ENCODE measurements at places on chromosomes 6 and 20. TPM values are rescaled to one million over a fixed set of nuclear protein-coding genes. Genes with fewer than 3 reads are reported as not detected.

The PXDC1 gene
- 87.6 TPM for total RNA-seq

The CD109 gene
- total RNA-seq = 15.4 TPM

The CUTA gene
- total RNA-seq = 59.4 TPM

The CCM2L gene
- 13.1 TPM for total RNA-seq

The BPI gene
- not detected for total RNA-seq

The SPDEF gene
- not detected for total RNA-seq

All from endothelial cell of coronary artery (primary cell).